ENCODE measurements at places on chromosomes 2 and 18.

DNA sequence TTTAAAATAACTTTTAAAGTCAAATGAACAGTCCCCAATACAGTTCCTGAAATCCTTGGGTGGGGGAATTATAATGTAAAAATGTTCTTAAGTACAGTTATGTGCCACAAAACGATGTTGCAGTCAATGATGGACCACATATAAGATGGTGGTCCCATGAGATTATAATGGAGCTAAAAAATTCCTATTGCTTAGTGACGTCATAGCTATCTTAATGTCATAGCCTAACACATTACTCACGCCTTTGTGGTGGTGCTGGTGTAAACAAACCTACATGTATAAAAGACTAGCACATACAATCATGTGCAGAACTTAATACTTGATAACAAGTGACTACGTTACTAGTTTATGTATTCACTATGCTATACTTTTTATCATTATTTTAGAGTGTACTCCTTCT is 109.4 kb downstream of the EPB41L3 start:
- no peak for DNase-seq

- no peak for DNase-seq
Measured at GRCh38 chr2:56874717-56875116, 690.9 kb downstream of the CCDC85A start.

DNA sequence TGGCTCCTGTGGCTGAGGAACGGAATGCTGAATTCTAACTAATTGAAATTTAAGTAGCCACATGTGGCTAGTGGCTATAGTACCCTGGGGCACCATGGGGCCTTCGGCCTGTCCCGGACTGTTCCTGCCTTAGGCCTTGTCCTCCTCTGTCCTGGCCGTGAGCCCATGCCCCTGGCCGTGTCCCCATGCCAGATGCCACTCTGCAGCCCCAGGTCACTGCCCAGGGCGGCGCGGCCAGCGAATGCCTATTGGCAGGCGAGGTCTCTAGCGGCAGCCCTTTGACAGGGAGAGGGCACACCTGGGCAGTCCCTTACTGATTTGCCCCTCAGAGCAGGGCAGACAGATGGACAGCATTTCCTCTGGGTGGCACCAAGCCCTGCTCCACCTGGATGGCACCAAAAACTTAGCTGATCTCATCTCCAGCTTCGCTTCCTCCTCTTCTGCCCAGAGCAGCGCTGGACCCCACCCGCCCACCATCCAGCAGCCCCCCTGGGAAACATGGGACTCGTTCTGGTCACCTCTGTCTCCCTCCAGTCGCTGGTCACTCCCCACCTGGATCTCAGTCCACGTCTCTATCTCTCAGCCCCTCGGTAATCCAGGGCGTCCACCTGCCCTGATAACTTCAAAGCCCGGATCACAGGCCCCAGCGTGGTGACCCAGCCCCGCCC is 1.1 kb upstream of the DGKD start:
- no peak for DNase-seq

- DNase-seq: no peak
Measured at GRCh38 chr2:181578829-181579228, 78.1 kb downstream of the CERKL start.

DNA sequence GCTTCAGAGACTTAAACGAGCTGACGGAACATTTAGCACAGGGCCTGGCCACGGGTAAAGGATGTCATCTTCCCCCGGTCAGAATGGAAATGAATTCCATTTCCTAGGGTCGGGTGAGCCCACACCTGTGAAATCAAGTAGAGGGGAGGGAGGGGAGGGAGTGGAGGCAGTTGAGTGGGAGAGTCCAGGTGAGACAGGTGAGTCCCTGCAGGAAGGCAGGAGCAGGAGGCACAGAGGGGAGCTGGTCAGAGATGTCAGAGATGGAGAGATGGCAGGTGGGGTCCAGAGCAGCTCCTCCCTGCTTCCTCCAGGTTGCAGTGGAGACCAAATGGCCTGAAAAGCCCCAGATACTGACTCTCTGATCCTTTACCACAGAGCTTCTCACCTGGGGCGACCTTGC is 55.2 kb downstream of the SH3BP4 start:
- DNase-seq: no peak

DNA sequence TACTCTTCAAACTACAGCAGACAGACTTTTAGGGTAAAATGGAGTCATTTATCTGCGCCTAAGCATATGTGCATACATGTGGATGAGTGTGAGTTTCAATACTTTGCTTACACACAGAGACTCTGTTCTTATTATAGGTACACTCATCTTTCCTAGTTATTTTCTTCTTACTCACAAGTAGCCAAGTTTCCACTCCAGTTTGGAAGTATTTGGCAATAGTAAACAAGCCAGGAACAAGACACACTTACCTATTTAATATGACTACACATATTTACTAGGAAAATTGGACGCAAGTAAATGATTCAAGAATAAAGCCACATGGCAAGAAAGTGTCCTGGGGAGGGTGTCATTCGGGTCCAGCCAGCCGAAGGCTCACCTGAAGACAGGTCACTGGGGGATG is 414.3 kb downstream of the FBXO15 start:
- no peak for DNase-seq

GRCh38 chr2:223306371-223306770 is 254.4 kb downstream of the KCNE4 start:
- DNase-seq: peak; percentile 7

GRCh38 chr2:58730764-58731487 is 489.8 kb upstream of the FANCL start:
- peak; percentile 94 for DNase-seq

- DNase-seq: no peak
Measured at GRCh38 chr2:234240917-234241316, 190.4 kb downstream of the SPP2 start.

GRCh38 chr18:54193786-54194185 is 30.7 kb downstream of the MBD2 start:
- DNase-seq: no peak

- DNase-seq: no peak
Measured at GRCh38 chr2:200352636-200353035, 46.1 kb downstream of the SPATS2L start.

DNA sequence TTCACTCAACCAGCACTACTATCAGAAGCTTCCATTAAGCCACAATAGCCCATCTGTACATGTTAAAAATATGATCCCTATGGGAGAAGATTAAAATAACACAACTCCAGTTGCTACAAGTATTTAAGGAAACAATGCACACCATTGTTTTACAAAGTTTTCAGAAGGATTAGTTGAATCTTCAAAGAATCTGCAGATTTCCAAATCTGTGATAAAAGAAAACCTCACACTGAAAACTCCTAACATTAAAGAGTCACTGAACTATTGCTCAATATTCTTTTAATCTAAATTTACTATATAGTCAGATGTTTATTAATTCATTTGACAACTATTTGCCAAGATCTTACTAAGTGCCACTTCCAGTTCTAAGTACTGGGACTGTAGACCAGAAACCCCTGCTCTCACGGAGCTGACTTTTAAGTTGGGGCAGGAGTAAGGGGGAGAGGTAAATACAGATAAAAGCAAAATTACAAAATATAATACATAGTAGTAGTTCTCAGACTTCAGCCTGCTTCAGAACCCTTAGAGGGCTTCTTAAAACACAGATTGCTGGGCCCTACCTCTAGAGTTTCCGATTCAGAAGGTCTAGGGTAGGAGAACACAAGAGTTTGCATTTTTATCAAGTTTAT is 94.4 kb downstream of the STK39 start:
- DNase-seq: no peak

- no peak for DNase-seq
Measured at GRCh38 chr2:128867311-128867710, 548.6 kb upstream of the HS6ST1 start.

GRCh38 chr2:109463891-109464290 is 149.9 kb downstream of the SEPTIN10 start:
- DNase-seq: no peak

- no peak for DNase-seq
Measured at GRCh38 chr2:64376926-64377325, 77.0 kb upstream of the LGALSL start.

DNA sequence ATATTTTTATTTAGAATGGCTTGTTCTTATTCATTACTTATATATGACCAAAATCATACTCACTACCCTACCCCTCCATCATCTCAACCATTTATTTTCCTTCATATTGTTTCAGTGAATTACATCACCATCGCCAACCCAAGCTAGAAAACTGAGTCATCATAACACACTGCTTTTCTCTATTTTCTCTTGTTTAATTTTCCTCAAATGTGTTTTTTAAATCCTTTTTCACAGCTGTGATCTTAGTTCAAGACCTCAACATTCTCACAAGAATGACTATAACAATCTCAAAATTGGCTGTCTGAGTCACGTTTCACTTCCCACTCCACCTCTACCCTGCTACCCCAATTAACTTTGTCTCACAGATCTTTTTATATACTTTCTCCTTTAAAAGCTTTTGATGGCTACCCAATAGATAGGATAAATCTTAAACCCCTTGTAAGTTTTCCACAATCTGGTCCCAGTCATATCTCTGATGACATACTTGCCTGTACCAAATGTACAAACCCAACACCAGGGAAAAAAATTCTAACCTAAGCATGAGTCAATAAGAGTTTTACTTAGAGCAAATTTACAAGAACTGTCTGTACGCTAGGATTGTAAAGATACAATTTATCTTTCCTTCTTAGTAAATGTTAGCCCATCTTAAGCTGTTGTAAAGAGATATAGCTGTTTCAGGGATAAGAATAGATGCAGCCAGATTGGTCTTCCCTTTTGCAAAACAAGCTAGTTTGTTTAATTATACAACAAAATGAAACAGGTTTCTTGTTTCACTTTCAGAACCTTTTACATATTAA is 635.1 kb upstream of the SLC39A10 start:
- peak; percentile 85 for DNase-seq

DNA sequence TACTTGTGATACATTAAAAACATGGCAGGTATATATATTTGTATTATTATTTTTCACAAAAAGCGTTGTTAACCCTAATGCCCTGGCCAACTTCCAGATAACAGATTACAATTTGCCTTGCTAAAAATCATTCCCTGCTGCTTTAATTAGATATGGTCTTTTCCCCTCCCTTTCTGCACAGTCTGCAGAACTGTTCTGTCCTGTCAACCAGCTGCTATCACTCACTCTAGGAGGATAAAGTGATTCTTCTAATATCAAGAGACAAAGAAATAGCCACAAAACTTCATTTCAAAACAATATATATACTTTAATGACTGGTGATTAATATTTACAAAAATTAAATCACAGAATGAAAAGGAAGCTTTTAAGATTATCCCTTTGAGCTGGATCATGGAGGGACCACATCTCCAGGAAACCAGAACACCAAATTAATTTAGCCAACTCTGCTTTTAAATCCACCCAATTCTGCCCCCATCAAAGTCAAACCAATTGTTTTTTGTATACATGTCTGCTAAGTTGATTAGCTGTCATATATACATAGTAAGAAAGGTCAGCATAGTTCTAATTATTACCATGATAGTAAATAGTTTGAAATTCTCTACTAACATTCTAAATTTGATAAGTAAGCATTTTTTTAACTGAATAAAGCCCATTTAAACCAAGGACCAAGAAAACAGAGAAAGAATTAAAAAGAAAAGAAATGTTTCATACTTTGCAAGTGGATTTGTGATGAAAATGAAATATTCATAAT is 55.7 kb downstream of the RND3 start:
- no peak for DNase-seq

GRCh38 chr18:26502823-26503222 is 45.5 kb downstream of the KCTD1 start:
- DNase-seq: no peak

GRCh38 chr18:59484561-59485328 is 125.7 kb upstream of the LMAN1 start:
- no peak for DNase-seq

DNA sequence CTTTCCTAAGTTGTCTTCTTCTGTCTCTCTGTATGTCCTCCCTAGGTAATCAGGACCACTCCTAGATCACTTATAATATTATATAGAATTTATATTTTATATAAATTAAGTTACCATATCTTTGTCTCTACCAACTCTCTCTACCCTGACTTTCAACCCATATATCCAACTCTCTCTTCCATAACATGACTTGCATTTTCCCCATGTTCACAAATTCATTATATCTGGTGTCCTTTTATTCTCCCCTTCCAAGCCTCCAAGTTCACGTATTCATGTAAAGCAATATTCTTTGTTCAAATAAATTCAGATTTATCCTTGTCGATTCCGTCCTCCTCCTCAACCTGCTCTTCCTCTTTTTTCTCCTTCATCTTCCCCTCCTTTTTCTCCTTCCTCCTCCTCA is 127.5 kb downstream of the XIRP2 start:
- DNase-seq: no peak

GRCh38 chr18:21342372-21342771 is 100.3 kb downstream of the GREB1L start:
- no peak for DNase-seq

DNA sequence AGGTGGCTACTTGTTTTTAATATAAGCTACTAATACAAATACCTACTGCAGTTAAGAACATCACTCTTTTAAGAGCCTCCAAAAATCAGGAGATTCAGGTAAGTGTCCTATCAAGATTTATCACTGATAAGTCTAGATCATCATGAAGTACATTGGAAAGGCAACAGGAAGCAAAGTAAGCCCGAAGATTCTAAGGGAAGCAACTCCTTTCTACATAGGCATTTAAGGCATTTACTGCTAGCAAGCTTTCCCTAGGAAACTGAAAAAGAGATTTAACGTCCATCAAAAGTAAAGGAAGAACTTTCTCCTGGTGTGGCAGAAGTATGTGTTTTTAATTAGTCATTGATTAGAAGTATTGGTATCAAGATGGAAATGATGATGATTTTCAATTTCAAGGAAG is 3.7 kb downstream of the STK17B start:
- DNase-seq: peak; percentile 30

DNA sequence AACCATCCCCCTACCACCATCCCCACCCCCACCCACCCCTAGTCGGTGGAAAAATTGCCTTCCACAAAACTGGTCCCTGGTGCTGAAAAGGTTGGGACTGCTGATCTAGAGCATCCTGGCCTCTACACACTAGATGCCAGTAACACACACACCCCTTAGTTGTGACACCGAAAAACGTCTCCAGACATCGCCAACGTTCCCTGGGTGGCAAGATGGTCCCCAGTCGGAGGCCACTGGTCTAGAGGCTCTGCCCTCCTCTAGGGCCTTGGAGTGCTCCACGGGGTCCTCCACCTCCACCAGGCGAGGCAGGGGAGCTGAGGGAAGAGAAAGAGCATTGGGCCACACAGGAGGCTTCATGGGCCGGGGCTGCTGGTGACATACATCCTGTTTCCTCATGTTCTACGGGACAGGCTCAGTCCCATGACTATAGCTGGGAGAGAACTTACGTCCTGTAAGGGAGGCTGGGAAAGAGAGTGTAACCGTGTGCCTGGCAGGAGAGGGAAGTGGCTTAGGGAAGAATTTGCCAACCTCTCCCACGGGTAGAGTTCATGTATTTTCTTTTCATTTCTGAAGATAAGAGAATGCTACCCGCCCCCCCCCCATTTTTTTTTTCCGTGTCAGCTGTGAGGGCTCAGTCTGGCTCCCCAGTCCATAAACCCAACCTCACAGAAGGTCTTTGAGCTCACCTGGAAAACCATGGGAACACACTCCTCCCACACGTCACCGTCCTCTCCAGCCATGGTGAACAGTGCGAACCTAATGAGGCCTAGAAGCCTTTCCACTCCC is 132.7 kb upstream of the MYCN start:
- DNase-seq: no peak

GRCh38 chr2:137948894-137949293 is 15.4 kb upstream of the HNMT start:
- DNase-seq: no peak

All from OCI-M1 (cell line).